ENCODE measurements at places on chromosomes 4 and X.

GRCh38 chr4:27619435-27619834, 758.8 kb downstream of the STIM2 start:
- DNase-seq = no peak

GRCh38 chr4:62899646-62900364, 1509.4 kb downstream of the TECRL start:
- no peak for DNase-seq

DNA sequence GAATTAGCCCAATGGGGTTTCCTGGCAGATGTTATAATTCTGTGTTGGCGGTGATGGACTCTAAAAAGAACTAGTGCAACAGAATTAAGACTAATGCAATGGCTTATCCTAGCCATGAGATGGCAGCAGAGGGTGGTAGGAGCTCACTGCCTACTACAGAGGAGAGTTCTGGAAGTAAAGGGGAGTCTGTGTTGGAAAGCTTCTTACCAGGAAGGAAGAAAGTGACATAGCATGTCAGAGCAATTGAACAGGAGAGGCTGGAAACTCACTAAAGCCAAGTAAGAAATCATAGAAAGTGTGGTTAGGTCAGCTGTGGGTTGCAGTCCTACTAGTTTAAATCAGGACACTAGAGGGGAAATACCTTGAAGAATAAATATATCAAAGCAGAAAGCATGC, 6.3 kb upstream of the TRPC5OS start:
- DNase-seq = no peak

DNA sequence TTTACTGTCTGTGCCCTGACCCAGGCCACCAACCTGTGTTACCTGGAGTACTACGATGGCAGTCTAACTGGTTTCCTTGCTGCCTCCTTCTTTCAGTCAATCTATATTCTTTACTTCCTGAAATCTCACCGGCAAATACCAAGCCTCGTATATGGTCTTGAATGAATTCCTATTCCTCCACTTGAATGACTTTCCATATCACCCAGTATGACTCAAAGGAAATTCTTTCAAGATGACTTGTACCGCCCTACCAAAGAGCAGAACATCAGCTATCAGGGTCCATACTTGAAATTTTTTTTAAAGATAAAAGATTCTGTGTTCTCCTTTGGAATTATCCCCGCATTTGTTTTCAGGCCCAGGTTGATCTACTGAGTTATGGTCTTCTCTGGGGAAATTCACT, 378.0 kb downstream of the AFF2 start:
- DNase-seq = no peak

DNA sequence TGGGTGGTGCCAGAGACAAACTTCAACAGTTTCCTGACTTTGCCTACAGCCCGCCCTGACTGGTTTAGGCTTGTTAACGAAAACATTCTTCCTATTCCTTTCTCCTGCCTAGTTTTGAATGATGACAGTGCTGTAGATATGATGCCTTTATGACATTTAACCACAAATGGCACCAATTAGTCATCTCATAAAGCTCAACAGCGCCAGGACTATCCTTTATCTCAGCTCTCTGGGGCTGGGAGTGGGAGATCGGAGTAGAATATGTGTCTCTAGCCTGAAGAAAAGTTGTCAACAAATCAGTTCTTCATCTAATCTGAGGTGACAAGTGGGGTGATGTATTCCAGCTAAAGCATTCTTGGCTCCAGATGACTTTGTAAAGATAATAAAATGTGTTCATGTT, 64.6 kb upstream of the SH3RF1 start:
- DNase-seq = no peak

DNA sequence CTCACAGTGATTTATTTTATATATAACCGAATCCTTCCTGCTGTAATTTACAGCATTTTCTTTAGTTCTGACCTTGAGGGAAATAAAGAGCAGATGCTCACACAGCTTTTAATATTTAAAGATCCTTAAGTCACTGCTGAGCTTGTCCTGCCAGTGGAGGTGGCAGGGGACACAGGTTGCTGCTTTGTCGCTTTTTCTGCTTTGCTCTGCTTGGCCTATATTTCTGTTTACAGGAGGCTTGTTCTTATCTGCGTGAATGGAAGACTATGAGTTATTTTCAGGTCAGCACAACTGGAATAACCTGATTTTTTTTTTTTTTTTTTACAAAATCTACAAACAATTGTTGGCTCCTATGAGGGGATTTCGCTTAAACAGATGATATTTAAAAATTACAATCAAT, 2.3 kb downstream of the TXK start:
- DNase-seq = no peak

- no peak for DNase-seq
These were observed 25.0 kb downstream of the MFAP3L start for GRCh38 chr4:170001011-170001744.

- no peak for DNase-seq
These were observed 106.9 kb upstream of the NDP start for GRCh38 chrX:44080083-44080482.

GRCh38 chrX:109831326-109831985, 98.4 kb upstream of the ACSL4 start:
- DNase-seq = no peak

DNA sequence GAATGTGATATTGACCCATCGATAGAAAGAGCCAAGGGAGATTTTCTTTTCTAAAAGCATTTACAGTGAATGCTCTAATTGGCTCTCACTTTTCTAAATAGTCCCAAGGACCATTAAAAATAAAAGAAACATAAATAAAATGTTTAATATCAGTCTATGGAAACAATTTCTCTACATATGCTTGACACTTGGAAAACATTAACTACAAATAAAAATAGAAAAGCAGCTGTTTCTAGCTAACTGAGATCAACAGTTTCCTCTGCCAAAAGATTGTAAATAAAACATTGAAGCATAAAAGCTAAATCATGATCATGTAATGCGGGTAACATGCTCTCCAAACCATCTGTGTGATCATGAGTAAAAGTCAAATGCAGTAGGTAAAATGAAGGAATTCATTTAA, 49.7 kb downstream of the CORIN start:
- no peak for DNase-seq

DNA sequence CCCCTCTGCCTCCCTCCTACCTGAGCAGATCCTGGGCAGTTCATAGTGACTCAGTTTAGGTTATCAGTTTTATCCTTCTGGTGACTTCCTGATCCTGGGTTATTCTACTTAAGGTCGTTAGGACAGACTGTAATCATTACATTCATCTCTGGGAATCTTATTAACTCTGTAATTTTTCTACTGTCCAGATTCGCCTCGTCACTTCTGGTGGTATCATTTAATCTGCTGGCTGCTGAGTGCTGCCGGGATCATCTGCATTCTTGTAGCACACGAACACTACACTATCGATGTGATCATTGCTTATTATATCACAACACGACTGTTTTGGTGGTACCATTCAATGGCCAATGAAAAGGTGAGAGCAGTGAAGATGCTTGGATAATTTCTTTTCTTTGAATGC, 23.0 kb upstream of the CYP2U1 start:
- DNase-seq = no peak

GRCh38 chrX:15215366-15215765, 54.5 kb downstream of the ASB9 start:
- no peak for DNase-seq

DNA sequence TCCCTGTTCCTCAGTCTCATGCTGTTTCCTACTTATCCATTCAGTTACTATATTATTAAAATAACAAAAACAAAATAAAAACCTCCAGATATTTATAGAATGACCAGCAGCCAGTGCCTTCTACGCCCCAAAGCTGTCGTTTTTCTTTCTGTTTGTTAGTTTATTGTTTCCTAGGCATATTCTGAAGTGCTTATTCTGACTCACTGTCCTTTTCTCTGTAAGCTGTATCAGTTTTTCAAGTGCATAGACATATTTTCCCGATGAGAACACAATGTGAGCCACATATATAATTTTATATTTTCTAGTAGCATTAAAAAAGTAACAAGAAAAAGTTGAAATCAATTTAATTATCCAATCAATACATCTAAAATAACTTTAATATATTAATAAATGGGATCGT, 2158.6 kb upstream of the TENM3 start:
- no peak for DNase-seq

- DNase-seq = no peak
These were observed 11.2 kb downstream of the LGI2 start for GRCh38 chr4:25019501-25019900.

DNA sequence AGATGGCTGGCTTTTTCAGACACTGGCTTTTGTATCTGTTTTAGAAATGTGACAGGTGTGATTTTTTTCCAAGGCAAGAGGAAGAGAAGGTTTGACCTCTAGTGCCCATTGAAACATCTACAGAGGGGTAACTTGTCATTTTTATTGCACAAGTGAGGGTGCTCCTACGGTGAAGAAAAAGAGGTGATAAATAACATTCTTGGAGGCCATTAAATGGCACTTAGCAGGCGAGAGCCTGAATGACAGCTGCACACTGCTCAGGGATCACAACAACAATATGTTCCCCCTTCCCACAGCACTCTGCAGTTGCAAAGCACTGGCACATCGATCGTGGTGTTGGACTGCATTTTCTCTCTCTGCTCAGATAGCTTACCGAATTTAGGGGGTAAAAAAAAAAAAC, 22.9 kb downstream of the FAM184B start:
- no peak for DNase-seq

DNA sequence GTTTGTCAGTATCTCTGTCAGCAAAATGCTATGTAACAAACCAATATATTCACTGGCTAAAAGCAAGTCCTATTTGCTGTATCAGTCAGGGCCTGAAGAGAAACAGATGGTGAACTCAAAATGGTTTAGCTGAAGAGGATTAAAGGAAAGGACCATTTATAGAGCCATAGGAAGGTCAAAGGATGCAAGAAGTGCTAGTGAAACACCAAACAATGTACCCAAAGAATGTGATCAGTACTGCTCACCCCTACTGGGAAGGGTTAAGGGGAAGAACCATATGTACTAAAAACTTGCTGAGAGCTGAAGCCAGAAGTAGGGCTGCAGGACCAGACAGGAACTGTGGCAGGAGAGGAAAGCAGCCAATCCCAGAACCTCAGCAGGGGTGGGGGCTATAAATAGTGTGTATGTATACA, 479.3 kb downstream of the INPP4B start:
- no peak for DNase-seq

DNA sequence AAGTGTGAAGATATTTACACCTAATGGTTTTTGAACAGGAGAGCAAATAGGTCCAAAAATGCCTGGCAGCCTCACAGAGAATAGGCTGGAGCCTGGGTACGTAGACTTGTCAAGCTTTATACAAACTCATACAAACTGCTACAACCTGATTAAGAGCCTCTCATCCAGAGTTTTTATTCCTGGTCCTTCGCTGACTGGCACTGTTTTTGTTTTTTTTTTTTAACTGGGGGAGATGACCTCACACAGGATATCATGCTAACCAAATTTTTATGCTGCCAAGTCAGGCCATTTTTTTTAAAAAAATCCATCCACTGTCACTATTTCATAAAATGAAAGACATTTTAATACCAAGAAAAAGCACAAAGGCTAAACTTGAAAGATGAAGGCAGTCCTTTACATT, 1.9 kb downstream of the FAM114A1 start:
- no peak for DNase-seq

DNA sequence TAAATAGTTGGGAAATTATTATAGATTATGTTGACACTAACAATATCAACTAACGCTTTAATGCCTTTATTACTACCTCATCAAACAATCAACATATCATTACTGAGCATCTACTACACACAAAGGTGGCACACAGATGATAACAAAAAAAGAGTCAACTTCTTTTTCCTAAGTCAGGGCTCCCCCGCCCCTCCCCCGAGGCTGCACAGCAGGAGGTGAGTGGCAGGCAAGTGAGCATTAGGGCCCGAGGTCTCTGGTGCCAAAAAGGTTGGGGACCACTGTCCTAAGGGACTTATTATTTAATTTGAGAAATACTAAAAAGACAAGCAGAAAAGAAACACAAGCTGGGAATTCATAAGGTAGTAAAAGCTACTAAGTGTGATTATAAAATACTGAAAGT, 50.3 kb upstream of the MCF2 start:
- DNase-seq = no peak

DNA sequence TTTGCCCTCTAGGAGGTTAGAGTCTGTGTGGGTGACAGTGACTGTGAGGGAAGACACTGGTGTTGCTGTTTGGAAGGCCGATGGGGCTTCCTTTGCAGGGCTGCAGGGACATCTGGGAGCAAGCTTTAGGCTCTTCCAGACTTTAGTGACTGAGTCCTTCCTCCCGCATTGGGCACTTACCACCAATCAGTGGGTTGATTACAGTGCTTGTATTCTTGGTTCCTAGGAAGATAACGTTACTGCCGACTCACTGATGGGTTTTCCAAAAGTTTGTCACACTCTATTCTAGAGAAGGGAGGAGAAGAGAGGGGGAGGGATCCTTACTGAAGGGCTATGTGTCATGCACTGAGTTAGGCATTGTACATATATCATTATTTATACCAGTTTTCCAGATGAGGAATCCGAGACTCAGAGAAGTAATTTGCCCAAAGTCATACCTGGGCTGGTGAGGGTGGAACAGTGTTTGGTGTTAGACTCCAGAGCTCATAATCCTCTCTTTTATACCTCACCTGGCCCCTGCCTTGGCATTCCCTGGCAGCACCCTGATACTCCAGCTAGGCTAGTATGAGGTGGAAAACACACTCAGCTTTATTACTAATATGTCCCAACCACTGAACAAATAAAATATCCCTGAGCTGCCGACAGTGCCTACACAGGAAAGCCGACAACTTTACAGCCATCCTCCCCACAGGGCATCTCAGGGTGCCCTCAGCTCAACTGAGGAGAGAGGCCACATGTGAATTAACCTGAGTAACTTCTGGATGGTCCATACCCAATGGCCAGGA, 3.8 kb downstream of the CHST7 start:
- no peak for DNase-seq

- DNase-seq = no peak
These were observed 88.6 kb downstream of the NFKB1 start for GRCh38 chr4:102589743-102590142.

DNA sequence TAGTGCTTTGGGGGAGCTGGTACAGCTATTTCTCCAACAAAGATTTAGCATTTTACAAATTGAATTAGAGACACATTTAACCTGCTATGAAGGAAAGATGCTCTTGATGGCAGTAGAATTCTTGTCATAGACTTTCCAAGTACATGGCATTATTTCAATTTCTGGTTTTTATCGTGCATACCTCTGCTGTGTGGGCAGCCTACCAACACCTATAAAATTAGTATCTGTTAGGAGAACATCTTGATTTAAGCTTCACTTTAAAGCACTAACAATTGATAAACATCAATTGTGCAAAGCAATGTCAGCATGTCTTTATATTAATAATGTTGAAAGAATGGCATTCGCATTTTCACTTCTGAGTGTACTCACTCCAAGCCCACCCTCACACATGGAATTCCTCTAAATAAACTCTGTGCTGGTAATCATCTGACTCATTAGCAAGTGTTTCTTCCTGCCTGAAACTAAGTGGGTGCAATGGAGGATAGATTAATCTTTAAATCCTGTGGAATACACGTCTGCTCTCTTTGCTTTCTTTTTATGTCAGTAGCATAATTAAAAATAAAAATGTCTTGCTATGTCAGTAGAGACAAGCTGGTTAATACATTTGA, 279.8 kb upstream of the MAGEB18 start:
- DNase-seq = no peak

- no peak for DNase-seq
These were observed 300.1 kb upstream of the SLC7A11 start for GRCh38 chr4:138542191-138542776.

GRCh38 chr4:113449410-113449974, 312.0 kb downstream of the CAMK2D start:
- DNase-seq = no peak
